ENCODE measurements at places on chromosomes 5 and 9. TPM values are rescaled to one million over a fixed set of nuclear protein-coding genes. Genes with fewer than 3 reads are reported as not detected.

The SAPCD2 gene
- 5.3 TPM for total RNA-seq

The KIF4B gene
- total RNA-seq = not detected

The AHRR gene
- 2.6 TPM for total RNA-seq

The POLE3 gene
- total RNA-seq = 58.0 TPM

The LECT2 gene
- not detected for total RNA-seq

Measured in kidney epithelial cell (primary cell).